ENCODE measurements at places on chromosomes 11 and 22.
A peak's percentile ranks its signal among the peaks of the same experiment; 100 is the strongest.

GRCh38 chr11:56396047-56396446 is 16.4 kb upstream of the OR5AL1 start:
- no peak for DNase-seq

DNA sequence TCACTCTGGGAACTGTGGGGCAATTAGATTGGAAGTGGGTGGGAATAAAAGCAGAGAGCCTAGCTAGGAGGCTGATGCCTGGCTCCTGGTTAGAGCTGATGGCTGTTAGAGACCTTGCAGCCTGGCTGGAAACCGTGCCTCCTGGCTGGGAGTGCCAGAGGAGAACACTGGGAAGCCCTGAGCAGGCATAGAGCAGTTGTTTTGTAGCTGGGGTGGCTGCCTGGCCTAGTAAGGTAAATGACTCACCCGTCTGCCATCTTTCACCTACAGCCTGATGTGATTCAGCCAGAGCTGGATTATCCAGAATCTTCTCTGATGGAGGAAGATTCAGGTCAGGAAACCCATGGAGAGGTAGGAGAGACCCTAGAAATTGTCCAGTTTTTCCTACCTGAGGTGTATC is 6.1 kb downstream of the UQCR10 start:
- DNase-seq, result peak; percentile 29

GRCh38 chr11:134634897-134635831 is 223.1 kb upstream of the B3GAT1 start:
- no peak for DNase-seq

GRCh38 chr11:67197606-67198005 is 68.7 kb upstream of the GRK2 start:
- no peak for DNase-seq

DNA sequence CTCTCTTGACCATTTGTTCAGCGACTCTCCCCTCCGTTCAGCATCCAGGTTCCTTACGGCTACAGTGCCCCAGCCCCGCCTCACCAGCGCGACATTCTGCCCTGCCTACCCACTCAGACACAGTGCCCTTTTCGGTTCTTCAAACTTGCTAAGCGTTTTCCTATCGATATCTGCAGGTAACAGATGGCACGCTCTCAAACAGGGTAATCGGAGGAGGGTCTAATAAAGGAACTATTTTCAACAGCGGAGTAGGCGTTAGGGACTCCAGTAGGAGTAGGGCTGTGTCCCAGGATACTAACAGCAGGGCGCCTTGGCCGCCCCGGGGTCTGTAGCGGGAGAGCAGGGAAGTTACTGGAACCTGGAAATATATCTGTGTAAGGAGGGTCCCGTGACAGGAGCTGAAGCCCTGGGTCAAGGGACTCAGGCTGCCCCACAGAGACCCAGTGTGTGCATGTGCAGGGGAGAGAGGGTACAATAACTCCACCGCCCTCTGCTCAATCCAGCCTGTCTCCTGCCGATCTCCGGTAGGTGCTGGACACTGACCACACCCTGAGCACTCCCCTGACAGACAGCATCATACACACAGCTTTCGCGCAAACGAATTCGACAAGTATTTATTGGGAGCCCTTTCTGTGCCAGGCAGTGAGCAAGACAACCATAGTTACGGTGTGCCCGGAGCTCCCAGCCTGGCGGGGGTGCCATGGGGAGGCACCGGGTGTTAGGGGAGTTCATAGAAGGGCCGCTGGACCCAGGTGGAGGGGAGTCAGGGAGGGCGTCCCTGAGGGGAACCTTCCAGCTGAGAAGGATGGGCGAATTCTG is 2.1 kb downstream of the KLHL35 start:
- no peak for DNase-seq

DNA sequence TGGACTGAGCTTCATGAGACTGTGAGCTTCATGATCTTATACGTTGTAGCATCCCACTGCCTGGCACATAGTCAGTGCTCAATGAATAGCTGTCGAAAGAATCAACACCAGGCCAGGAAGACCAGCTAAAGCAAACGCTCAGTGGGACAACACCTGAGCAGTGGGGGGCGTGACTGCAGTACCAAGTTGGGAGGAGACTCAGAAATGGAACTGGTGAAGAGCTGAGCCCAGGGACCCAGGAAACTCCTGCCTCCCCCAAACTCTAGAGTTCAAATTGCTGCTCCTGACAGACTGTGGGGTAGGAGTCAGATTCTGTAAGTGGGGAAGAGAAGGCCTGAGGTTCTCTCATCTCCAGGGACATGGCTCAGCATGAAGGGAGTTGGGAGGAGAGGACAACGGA is 59.3 kb downstream of the MORC2 start:
- DNase-seq, result no peak

DNA sequence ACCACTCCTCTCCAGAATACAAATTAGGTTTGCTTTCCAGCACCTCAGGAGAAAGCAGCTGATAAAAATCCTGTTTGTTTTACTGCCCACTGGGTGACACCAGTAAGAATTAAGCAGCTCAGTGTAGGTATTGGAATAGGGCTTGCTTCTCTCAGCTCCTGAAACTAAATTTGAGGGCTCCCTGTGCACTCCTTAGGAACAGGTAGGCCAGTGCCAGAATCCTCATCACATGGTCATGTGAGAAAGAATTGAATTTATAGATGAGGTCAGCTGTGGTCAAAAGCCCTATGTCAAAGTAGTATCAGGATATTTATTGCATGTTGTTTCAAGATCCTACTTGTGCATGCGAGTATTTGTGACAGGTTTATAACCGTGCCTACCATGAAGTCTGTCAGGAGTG is 1.0 kb downstream of the PRSS23 start:
- no peak for DNase-seq

DNA sequence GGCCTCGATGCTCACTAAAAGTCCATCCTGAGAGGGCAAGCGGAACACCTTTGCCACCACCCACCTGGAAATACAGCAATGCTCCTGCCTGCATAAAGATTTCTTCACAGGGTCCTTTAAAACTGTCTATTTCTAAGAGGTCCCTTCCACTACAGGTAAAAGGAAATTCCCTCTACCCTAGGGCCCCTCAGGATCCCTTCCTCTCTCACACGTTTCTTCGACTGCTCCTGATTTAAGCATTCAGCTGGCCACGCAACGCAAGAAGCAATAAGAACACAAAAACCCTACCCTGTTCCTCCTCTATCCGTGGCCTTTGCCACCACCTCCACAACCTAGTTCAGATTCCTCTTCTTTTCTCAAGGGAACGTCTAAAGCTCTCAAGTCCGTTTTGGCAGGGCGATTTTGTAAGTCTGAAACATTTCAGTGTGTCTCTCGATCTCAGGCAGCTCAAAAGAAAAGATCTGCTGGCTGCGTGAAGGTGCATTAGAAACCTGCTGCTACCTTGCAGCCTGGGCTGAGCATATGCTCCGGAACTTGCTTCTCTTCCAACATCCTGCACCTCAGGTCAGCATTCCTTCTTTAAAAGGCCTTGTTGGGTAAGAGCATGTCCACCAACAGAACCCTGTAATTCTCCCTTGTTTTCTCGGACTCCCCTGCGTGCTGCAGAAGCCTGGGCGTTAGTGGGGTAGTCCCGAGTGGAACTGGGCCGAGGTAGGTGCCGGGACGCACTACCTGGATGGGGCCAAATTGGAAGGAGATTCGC is 1.6 kb downstream of the LGR4 start:
- DNase-seq, result no peak

GRCh38 chr22:22593964-22594656 is 35.0 kb upstream of the PRAME start:
- DNase-seq, result peak; percentile 44

DNA sequence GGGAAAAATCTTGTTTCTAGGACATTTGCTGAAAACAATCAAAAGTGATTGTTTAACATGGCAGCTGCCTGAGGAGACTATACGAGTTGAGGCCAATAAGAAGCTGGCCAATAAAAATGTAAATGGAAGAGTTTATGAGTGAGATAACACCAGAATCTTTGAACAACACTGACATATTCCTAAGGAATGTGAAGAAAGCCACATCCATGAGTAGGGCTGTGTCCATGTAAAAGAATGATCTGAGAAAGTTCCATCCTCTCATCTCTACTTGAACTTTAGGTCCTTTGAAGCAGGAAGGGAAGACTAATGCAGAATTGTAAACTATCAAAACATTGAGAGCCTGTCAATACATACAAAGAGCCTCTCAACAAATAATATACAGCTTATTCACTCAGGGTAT is 6.9 kb upstream of the CHORDC1 start:
- DNase-seq, result no peak

- DNase-seq, result peak; percentile 21
Observed at GRCh38 chr11:57514538-57515331, 767 bp downstream of the SLC43A1 start.

DNA sequence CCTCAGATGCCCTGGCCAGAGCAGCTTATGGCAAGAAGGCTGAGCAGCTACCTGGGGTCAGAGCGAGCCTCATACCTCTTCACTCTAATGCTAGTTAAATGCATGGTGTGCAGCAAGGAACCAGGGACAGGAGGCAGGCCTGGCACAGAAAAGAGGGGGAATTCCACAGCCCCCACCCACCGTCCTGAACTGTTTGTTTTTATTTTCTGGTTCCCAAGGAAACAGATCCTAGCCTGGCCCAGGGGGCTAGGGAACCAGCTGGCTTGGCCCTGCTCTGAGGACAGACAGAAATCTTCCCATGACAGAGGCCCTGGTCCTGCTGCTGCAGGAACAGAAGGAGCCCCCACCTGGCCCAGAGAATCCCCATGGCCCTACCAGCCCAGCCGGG is 40.4 kb downstream of the SLCO2B1 start:
- DNase-seq, result no peak

GRCh38 chr11:60765355-60765754 is 8.7 kb downstream of the MS4A15 start:
- DNase-seq, result no peak

- no peak for DNase-seq
Observed at GRCh38 chr11:120031612-120032600, 106.0 kb downstream of the TRIM29 start.

- DNase-seq, result no peak
Observed at GRCh38 chr11:127458561-127458960, 458.0 kb upstream of the KIRREL3 start.

DNA sequence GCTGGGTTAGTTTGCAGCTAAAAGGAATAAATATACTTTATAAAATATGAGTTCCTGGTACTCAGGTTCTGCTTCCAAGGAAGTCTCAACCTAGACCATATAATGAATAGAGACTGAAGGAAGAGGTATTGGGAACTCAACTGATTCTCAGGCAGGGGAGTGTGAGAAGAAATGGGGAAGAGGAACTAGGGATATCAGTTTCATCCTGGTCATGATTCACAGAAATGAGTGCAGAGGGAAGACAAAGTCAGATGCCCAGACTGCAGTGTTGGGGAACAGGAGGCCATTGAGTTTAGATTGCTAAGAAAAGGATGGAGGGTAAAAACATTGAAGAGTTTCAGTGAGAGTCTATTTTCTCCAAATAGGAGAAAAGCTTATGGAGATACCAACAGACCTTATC is 28.8 kb downstream of the PLAAT5 start:
- DNase-seq, result no peak

DNA sequence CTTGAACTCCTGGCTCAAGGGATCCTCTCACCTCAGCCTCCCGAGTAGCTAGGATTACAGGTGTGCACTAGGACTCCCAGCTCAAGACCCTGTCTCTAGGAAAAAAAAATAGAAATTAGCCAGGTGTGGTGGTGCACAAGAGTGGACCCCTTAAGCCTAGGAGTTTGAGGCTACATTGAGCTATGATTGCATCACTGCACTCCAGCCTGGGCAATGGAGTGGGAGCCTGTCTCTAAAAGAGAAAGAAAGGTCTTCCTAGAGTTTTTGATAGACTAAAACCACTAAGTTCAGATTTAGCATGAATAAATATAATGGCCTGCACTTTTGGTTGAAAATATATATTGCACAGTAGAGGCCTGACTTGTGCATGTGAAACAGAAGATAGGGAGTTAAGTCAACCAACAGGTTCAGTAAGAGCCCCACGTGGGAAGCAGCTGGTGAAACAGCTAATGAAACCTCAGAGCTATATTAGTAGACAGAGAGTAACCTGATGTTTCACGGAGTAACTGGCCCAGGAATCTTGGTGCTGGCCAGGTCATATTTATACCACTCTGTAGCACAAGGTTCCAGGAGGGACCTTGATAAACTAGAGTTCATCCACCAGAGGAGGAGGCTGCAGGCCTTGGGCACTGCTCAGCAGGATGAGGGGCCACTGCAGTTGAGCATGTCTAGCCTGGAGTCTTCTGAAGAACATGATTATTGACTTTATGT is 4.6 kb upstream of the MICAL3 start:
- DNase-seq, result no peak

GRCh38 chr22:37177221-37177620 is 10.8 kb downstream of the C1QTNF6 start:
- no peak for DNase-seq

- DNase-seq, result no peak
Observed at GRCh38 chr11:116234989-116235568, 537.7 kb downstream of the BUD13 start.

GRCh38 chr11:123472236-123472935 is 42.3 kb downstream of the GRAMD1B start:
- no peak for DNase-seq

DNA sequence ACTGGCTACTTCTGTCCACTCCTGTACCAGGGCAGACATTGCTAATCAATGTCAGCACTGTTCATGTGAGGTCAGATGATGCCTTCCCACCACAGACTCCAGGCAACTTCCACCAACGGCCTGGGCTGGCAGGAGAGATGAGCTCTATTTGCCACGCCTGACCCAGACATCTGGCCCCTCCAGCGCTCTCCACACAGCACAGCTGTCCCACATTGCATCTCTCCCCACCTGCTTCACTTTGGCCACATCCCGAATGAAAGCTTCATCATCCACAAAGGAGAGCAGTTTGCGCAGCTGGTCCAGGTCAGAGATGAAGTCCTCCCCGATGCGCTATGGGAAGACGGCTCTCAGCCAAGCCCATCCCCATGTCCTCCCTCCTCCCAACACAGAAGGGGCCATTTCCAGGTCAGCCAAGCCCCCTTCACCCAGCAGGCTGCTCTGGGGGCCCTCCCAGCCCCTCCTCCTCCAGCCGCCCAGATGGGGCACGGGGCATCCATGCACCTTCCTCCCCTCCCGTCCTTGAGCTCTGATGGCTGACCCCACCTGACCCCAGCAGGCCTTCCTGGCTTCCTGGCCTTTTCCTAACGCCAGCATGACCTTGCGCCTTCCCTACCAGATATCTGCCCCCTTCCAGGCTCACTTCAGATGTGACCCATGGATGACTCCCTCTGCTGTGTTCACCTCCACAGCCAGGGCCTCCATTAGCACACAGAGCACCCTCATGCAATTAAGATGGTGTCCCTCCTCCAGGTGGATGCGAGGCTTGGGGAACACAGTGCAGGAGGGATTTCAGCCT is 7.4 kb downstream of the PYGM start:
- DNase-seq, result no peak

DNA sequence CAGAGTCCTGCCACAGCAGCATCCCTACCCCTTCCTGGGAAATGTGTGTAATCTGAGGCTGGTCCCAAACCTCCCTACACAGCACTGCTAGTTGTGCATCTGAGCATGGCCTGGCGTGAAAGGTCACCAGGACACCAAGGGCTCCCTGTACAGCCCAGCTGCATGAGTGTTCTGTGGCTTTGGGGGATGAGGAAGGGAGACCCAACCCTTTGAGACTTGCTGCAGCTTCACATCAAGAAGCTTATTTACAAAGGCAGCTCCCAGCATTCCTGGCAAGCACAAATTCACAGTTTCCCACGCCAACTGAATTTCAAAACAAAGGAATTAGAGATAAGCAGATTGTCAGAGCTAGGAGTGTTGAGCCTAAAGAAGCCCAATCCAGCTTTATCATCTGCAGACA is 32.2 kb downstream of the CSNK2A3 start:
- DNase-seq, result no peak

GRCh38 chr11:71065841-71066240 is 186.5 kb downstream of the SHANK2 start:
- no peak for DNase-seq
